ENCODE measurements at places on chromosomes 5 and 9. TPM values are rescaled to one million over a fixed set of nuclear protein-coding genes. Genes with fewer than 3 reads are reported as not detected.

The SLC27A6 gene
- total RNA-seq = 7.2 TPM

DNA sequence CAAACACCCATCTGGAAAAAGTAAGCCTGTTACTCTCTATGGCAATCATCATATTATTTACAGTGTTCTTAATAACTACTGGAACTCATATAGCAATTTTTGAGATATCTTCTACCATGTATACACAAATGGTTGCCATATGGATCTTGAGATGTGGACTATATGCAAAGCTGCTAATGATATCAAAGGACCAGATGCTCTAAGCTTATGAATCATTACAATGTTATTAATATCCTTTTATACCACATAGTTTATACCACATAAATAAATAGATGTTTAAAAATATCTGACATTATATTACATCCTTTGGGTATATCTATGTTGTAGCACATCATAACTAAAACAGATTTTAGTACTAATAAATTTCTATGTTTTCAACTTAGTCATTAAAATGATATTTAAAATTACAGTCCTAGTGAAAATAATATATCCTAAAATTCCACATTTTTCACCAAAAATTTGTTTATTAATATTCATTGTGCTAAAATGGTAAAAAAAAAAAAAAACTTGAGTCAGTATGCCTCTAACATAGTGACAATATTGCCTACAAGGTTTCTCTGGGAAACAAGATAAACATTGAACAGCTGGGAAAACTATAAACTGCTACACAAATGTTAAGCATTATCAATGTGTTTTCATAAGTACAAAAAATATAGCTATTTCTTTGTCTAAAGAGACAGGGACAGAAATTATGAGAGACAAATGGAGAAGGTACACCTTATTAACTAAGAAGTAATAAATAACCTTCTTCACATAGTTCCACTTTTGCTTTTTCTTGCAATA lies 85.5 kb downstream of the DTWD2 start:
- DNase-seq = no peak

The HACD4 gene
- total RNA-seq = 1.4 TPM

The SMIM15 gene
- total RNA-seq = 64.6 TPM

The TNC gene
- total RNA-seq = 135 TPM

GRCh38 chr5:79990205-79990597 lies 861 bp downstream of the MTX3 start:
- no peak for DNase-seq

The FOXD4L5 gene
- not detected for total RNA-seq

DNA sequence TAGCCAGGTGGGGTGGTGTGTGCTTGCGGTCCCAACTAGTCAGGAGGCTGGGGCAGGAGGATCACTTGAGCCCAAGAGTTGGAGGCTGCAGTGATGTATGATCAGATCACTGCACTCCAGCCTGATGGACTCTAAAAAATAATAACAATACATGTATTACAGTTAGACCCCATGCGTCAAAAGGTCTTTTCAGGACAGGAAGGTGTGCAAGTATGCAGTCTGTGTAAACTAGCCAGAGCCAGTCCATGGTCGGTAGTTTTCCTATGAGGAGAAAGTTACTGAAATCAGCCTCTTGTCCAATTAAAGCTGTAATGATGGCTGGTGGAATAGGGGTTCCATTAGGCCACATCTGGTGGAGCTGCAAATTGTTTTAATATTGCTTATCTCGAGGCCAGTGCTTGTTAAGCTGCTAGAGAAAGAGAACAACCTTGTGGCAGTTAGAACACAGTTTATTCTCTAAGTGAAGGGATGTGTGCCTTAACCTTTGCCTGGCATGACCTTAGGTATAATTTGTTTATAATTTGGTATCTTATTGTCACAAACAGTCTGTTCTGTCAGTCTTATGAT lies 1.5 kb upstream of the STOM start:
- DNase-seq = no peak

The CSNK1A1 gene
- total RNA-seq = 214 TPM

The LCP2 gene
- not detected for total RNA-seq

The SPATA31A3 gene
- total RNA-seq = not detected

- DNase-seq = no peak
Measured at GRCh38 chr5:55021821-55022220, 2.2 kb upstream of the GZMK start.

DNA sequence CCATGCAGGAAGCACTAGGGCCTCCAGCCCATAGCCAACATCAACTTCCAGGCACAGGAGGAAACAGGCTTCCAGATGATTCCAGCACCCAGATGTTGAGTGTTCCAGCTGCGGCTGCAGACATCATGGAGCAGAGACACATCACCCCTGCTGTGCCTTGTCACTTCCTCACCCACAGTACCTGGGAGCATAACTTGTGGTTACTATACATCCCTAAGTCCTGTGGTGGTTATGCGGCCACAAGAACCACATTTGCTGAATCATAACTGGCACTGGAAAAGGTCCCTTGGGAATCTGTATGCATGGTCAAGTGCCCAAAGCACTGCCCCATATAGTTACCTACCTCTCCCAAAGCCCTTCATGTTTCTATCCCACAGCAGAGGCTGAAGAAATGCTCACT lies 56.6 kb downstream of the WHRN start:
- DNase-seq = no peak

DNA sequence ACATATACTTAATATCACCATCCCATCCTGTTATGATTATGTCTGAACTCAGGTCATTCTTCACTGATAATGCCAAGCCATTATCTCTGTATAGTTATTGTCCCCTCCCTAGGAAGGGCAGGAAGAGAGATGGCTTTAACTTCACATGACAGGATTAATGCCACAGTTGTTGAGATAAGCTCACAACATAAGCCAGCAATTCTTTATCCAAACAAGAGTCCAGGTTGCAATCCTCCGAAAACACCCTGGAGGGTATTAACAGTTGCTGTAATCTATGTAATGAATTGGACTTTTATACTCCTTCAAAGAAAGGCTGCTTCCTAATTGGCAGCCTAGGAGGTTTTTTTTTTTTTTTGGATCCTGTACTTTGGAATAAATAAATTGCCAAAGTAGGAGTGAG lies 779.4 kb downstream of the SEMA5A start:
- no peak for DNase-seq

The MYOT gene
- total RNA-seq = not detected

DNA sequence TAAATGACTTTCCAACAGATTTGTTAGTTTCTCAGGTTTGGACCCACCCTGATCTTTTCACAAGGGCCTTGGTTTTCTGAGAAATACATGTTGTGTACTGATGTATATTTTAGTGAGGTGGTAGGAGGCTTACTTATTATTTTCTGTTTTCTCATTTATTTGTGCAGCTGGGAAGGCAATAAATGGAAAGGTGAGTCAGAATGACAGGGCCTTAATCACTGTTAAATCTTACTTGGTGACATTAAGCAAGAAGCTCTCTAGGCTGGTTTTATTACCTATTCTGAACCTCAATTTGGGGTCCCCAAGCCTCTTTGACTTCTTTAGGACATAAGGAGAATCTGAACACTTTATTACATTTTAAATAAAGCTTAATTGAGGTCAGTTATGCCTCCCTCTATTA lies 214.0 kb upstream of the DAB2 start:
- no peak for DNase-seq

DNA sequence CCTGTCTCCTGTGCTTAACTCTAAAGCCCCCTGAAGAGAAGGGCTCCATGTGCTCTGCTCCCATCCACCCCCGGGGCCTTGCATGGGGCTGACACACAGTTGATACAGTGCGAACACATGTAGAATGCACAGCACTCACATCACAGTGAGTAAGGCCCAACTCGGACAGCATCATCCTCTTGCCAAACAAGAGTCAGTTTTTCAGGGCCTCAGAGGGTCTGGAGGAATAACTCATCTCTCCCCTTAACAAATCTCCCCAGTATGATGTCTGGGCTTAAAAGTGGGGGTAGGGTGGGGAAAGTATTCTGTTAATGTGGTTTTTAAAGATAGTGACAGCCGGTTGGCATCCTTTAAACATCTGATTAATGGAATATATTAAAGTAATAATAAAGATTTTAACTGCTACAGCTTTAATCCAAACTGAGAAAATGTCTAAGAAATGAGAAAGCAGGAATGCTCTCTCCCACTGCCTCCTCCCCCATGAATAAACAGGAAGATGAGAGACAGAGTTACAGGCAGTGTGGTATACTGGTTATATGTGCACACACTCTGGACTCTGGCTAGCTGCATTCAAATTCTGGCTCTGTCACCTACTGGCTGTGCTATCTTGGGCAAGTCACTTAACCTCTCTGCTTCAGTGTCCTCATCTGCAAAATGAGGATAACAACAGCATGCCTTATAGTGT lies 22.5 kb downstream of the APBA1 start:
- no peak for DNase-seq

GRCh38 chr5:194102-194501 lies 2.8 kb downstream of the LRRC14B start:
- DNase-seq = no peak

DNA sequence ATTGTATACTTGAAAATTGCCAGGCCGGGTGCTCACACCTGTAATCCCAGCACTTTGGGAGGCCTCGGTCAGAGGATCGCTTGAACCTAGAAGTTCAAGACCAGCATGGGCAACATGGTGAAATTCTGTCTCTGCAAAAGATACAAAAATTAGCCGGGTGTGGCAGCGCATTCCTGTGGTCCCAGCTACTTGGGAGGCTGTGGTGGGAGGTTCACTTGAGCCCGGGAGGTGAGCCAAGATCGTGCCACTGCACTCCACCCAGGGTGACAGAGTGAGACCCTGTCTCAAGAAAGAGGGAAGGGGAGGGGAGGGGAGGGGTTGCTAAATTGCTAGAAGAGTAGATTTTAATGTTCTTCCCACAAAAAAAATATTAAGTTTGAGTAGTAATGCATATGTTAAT lies 53.2 kb downstream of the FNBP1 start:
- DNase-seq = no peak

The KIF24 gene
- 2.5 TPM for total RNA-seq

GRCh38 chr5:39742916-39743315 lies 318.1 kb upstream of the DAB2 start:
- no peak for DNase-seq

DNA sequence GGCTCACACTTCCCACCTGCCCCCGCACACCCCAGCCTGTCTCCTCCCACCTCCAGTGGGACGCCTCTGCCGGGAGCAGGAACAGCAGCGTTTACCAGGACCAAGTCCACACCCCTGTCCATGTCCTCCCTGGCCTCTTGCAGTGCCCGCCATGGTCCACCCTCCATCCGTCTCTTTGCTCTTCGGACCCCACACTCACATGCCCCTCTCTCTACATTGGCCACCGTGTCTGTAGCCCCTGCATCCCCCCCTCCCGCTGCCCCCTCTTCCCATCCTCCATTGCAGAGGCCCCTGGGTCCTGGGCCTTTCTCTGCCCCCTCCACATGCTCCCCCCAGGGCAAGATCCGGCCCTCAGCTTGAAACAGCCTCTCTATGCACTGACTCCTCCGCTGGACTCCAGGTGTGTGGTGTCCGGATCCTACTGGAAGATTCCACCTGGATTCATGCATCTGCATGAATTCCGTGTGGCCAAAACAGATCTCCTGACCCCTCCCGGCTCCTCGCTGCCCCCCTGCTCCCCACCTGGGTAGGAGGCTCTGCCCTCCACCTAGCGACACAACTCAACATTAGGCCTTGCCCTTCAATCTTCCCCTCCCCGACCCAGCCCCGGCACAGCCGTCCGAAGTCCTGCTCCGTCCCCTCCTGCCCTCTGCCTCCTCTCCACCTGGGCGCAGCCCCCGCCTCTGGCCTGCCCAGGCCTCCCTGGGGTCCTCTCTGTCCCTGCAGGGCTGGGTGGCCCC lies 168.5 kb downstream of the OLFM1 start:
- DNase-seq = no peak

The PHF24 gene
- 1.9 TPM for total RNA-seq
